ENCODE measurements at places on chromosomes 6 and 20. TPM values are rescaled to one million over a fixed set of nuclear protein-coding genes. Genes with fewer than 3 reads are reported as not detected.

LHFPL5 gene
- total RNA-seq = not detected

DNMT3B gene
- total RNA-seq = 9.0 TPM

TREML4 gene
- not detected for total RNA-seq

RSPH3 gene
- 1.4 TPM for total RNA-seq

CRISP3 gene
- not detected for total RNA-seq

RTF2 gene
- total RNA-seq = 118 TPM

ASIP gene
- not detected for total RNA-seq

ATP6V1G2 gene
- 2.5 TPM for total RNA-seq

DNA sequence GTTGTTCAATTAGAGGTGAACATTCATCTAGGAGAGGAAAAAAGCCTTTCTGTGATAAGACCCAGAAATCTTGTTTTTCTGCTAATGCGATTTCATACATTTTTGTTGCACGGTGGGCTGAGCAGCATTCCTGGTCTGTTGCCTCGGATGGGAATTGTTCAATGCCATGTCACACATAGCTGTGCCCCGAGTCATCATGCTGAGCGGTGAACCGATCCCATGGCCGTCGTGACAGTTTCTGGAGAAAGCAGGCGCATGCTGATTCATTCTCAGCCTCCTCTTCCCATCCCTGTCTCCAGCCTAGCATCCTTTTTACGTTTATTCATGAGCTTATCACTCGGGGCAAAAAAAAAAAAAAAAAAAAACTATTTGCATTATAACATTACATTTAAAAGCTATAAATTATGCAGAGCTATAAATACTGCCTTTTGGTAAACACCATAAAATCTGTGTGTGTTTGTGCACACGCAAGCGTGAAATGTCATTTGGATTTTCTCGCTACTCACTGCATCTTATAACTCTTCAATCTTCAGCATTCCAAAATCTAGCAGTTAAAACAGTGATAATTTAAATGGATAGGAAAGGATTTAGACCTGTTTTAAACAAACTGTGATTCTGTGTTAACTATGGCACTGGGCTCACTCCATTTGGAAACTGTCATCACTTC is 58.9 kb upstream of the IFNGR1 start:
- peaks cover 29% of the 10 kb centered on the region for H3K27me3 ChIP-seq
- no peak for DNase-seq
- no peaks in the 10 kb centered on the region for H3K36me3 ChIP-seq
- no peaks in the 10 kb centered on the region for H3K4me1 ChIP-seq
- H3K4me3 ChIP-seq = no peak overlapping the region
- no peak overlapping the region for H3K27ac ChIP-seq

DNA sequence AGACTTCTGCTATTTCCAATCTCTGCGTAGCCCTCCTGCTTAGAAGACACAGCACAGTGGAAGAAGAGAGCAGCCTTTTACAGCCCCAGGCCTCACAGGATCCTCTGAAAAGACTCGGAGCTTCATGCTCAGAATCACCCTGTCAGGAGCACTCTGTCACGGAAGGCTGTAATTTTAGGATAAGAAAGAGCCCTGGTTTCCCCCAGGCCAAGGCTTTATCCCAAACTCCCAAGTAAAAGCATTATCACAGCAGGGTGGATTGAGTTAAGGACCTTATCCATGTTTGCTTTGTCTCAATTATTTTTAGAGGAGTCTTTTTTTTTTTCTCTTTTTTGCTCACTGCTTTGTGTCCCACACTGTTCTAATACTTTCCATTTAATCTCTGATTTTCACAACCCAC is 39.2 kb downstream of the ANKS1A start:
- peaks cover 24% of the 10 kb centered on the region for H3K27me3 ChIP-seq
- H3K4me1 ChIP-seq = no peaks in the 10 kb centered on the region
- H3K36me3 ChIP-seq = no peaks in the 10 kb centered on the region
- H3K27ac ChIP-seq = no peak overlapping the region

DNA sequence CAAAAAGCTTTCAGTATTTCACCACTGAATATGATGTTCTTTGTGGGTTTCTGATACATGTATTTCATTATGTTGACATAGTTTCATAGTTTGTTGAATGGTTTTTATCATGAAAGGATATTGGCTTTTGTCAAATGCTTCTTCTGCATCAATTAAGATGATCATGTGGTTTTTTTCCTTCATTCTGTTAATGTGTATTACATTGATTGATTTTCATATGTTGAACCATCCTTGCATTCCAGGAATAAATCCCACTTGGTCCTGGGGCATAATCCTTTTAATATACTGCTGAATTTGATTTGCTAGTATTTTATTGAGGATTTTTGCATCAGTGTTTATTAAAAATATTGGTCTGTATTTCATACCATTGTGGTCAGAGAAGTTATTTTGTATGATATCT is 70.9 kb upstream of the BHLHE23 start:
- H3K36me3 ChIP-seq = no peaks in the 10 kb centered on the region
- peaks cover 11% of the 10 kb centered on the region for H3K27me3 ChIP-seq
- H3K4me3 ChIP-seq = no peak overlapping the region
- no peaks in the 10 kb centered on the region for H3K4me1 ChIP-seq

GRCh38 chr20:25224941-25225340 is 22.9 kb upstream of the PYGB start:
- H3K4me3 ChIP-seq = no peak overlapping the region
- no peak for DNase-seq
- no peaks in the 10 kb centered on the region for H3K36me3 ChIP-seq
- H3K4me1 ChIP-seq = peaks cover 8% of the 10 kb centered on the region
- no peaks in the 10 kb centered on the region for H3K27me3 ChIP-seq

- H3K36me3 ChIP-seq = no peaks in the 10 kb centered on the region
- H3K27ac ChIP-seq = no peak overlapping the region
- H3K4me3 ChIP-seq = no peak overlapping the region
- peaks cover 25% of the 10 kb centered on the region for H3K27me3 ChIP-seq
- no peaks in the 10 kb centered on the region for H3K4me1 ChIP-seq
- DNase-seq = no peak
These were observed 36.5 kb downstream of the TGM6 start for GRCh38 chr20:2417213-2417541.

- no peak for DNase-seq
- peak overlapping the region; percentile 48 for H3K4me3 ChIP-seq
- H3K4me1 ChIP-seq = peaks cover 56% of the 10 kb centered on the region
- H3K36me3 ChIP-seq = peaks cover 7% of the 10 kb centered on the region
These were observed 975 bp upstream of the PPT2 start for GRCh38 chr6:32152769-32153563.

DNA sequence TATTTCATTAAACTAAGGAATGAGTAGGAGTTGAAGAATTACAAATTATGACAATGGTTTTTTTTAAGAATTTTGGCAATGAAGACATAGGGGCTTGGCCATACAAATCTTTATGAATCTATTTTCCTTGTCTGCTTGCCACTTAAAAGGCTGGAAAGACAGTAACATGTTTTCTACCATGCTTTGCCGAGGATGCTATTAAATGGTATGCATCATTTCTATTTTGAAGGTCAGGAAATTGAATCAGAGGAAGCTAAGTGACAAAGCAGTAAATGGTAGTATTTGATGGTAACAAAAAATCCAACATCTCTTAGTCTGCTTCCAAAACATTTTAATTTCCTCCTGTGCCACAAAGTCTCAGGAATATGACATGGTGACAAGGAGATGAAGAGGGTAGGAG is 287.2 kb downstream of the RFPL4B start:
- no peaks in the 10 kb centered on the region for H3K4me1 ChIP-seq
- no peak overlapping the region for H3K27ac ChIP-seq
- H3K27me3 ChIP-seq = no peaks in the 10 kb centered on the region
- no peaks in the 10 kb centered on the region for H3K36me3 ChIP-seq
- no peak overlapping the region for H3K4me3 ChIP-seq

DNA sequence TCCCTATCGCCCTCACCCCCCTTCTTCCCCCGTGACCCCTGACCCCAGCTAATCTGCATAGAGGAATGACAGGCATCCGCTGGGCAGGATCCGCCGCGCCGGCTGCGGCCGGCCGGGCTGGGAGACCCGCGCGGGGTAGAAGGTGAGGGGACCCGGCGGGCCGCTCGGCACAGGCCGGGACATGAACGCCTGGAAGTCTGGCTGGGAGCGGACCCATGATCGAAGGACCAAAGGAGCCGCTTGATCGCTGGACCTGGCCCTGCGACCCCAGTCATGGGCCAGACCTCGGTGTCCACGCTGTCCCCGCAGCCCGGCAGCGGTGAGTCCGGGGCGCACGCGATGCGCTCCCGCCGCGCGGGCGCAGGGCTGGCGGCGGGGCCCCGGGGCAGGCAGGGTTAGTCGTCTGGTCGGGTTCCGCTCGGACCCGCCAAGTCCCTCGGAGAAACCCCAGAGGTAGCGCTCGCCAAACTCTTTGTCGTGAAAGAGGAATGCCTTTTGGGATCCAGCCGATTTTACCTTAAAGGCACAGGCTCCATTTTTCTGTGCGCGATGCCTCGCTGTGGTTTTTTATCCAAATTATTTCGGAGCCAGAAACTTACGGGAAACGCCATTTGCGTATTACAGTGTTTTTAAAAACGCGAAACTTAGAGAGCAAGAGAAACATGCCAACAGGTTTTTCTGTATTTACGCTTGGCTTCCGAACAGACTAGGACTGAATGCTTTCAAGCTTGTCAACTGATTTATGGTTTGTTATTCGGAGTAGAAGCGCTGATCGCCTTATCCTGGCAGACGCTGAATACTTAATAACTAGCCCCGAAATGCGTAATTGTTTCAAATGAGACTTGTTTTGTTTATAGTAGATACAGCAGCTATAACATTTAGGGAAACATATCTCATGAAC is at the start of gene PHACTR2:
TSS of gene PHACTR2 (plus strand) at position 75 of the 901 bp plus-strand sequence. CDS start at position 274, 199 bp downstream.
- H3K27me3 ChIP-seq = peaks cover 47% of the 10 kb centered on the region
- peak; percentile 35 for DNase-seq
- H3K4me3 ChIP-seq = peak within 1 kb of the TSS; percentile 69
- H3K27ac ChIP-seq = no peak within 1 kb of the TSS
- peaks cover 4% of the 10 kb centered on the region for H3K36me3 ChIP-seq

- no peak for DNase-seq
- peaks cover 2% of the 10 kb centered on the region for H3K36me3 ChIP-seq
- H3K4me1 ChIP-seq = peaks cover 7% of the 10 kb centered on the region
- H3K4me3 ChIP-seq = no peak overlapping the region
These were observed 4.9 kb upstream of the UQCC2 start for GRCh38 chr6:33716379-33716778.

DNA sequence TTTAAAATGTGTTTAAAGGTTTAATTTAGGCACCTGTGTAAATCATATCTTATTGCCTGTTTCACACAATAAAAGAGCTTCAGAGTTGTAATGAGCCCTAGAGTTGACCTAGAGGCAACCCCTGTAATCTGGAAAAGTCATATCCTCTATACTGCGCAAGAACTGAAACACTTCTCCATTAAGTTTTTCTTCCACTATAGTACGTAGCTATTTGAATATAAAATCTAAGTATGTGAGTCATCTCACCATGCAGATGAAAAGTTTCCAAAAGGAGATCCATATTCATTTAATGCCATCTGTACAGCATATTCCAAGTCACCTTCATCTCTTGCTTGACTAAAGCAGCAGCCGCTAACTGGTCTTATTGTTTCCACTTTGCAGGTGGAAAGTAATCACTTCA is 26.0 kb upstream of the TAAR1 start:
- H3K4me1 ChIP-seq = no peaks in the 10 kb centered on the region
- H3K27ac ChIP-seq = no peak overlapping the region
- no peak overlapping the region for H3K4me3 ChIP-seq
- no peak for DNase-seq

- no peak for DNase-seq
- H3K27me3 ChIP-seq = peaks cover 2% of the 10 kb centered on the region
- H3K4me1 ChIP-seq = no peaks in the 10 kb centered on the region
- no peaks in the 10 kb centered on the region for H3K36me3 ChIP-seq
- no peak overlapping the region for H3K4me3 ChIP-seq
These were observed 42.2 kb downstream of the RIOK1 start for GRCh38 chr6:7431674-7432390.

DNA sequence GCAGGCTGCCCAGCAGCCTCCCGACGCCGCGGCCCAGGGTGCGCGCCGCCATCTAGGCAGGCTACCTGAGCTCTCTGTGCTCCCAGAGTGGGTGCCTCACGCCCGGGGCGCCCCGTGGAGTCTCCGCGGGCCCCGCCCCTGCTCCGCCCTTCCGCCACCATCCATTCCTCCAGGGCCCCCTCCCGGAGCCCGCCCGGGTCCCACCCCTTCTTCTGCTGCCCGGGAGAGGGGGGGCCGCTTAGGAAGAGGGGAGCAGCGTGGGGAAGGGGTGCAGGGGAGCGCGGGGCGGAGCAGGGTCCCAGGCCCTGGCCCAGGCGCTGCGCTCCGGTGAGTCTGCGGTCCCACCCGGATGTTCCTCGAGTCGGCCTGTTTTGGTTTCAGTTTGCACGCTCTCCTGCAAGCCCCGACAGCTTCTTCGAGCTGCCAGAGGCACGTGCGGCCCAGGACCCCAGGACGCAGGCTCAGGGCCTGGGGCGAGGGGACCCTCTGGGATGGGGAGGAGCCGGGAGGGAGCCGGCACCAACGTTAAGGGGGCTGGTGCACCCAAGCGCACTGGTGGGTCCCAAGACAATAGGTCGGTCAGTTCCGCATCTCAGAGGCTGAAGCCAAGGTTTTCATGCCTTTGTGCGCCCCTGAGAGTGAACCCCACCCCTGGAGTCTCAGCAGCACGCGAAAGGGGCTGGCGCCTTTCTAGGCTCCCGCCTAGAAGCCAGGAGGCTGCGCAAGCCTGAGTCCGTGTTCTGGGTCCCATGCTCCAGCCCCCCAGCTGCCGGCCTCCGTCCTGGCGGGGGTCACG is at the start of gene ACSS1:
TSS of gene ACSS1 (minus strand) at position 89 of the 796 bp plus-strand sequence. CDS start at position 52, 37 bp downstream.
- H3K27me3 ChIP-seq = peaks cover 19% of the 10 kb centered on the region
- peaks cover 43% of the 10 kb centered on the region for H3K4me1 ChIP-seq
- H3K27ac ChIP-seq = peak within 1 kb of the TSS; percentile 87
- peak; percentile 88 for DNase-seq
- H3K36me3 ChIP-seq = peaks cover 18% of the 10 kb centered on the region

DNA sequence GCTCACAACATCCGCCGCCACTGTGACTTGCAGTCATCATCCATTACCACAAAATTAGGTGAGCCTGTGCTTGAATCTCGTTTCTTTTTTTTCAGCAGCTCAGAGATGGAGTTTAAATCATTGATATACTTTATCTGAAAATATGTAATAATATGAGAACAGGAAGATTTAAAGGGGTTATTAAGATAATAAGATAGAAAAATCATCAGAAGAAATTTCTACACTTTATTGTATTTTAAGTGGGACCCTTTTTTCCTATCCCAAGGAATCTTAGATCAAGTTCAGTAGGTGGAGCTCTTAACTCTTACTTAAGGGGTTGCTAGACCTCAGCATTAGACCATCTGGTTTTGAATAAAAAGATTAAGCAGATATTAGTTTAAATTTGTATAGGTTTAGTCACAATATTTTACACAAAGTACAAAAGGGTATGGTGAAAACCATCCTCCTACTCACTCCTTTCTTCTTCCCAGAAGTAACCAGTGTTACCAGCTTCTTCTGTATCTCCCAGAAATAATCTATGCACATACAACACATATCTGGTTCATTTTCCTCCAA is 9.4 kb upstream of the NCOA7 start:
- H3K4me3 ChIP-seq = no peak overlapping the region
- DNase-seq = no peak
- peaks cover 11% of the 10 kb centered on the region for H3K4me1 ChIP-seq
- peaks cover 8% of the 10 kb centered on the region for H3K36me3 ChIP-seq
- H3K27ac ChIP-seq = no peak overlapping the region

DNA sequence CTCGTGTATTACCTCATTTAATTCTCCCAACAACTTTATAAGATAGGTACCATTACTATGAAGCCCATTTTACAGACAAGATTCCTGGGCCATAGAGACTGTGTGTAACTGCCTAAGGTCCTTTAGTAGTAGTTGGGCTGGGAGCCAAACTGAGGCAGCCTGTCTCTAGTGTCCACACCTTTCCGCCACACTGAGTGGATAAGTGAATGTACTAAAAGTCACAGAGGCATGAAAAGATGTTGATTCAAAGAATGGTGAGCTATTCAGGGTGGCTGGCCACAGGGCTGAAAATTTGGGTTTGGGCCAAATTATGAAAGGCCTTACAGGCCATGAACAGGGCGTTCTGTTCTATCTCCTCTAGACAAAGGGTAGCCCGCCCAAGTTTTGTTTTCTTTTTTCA is 11.0 kb downstream of the CD24 start:
- H3K27me3 ChIP-seq = peaks cover 22% of the 10 kb centered on the region
- H3K36me3 ChIP-seq = no peaks in the 10 kb centered on the region
- H3K27ac ChIP-seq = no peak overlapping the region
- H3K4me1 ChIP-seq = no peaks in the 10 kb centered on the region
- DNase-seq = no peak
